ACHN (cell line): ENCODE measurements at places on chromosomes 12 and 14.

- DNase-seq = no peak
These were observed 6.1 kb upstream of the TSPAN9 start for GRCh38 chr12:3071107-3071506.

GRCh38 chr14:59038746-59039145, 149.7 kb upstream of the DAAM1 start:
- no peak for DNase-seq

GRCh38 chr14:68476212-68477109, 316.4 kb downstream of the ZFP36L1 start:
- no peak for DNase-seq

- peak; percentile 8 for DNase-seq
These were observed 400 bp upstream of the PRIMA1 start for GRCh38 chr14:93788543-93789227.

GRCh38 chr14:100015251-100015655, 50.0 kb upstream of the EVL start:
- no peak for DNase-seq

DNA sequence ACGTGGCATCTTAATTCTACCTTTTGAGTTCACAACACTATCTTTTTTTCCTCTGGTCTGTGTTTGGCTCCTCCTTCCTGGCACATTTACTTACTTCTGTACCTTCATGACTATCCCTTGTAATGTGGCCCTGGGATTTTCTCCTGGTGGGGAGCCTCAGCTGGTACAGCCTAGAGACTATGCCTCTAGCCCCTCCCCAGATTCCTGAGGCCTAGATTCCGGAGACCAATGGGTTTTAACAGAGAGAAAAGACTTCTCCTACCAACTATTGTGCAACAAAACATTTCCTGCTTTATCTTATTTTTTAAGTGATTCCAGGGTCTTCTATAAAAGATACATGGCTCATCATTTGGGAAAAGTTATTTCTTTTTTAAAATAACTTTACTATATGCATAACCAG, 216.2 kb upstream of the KRR1 start:
- DNase-seq = no peak

DNA sequence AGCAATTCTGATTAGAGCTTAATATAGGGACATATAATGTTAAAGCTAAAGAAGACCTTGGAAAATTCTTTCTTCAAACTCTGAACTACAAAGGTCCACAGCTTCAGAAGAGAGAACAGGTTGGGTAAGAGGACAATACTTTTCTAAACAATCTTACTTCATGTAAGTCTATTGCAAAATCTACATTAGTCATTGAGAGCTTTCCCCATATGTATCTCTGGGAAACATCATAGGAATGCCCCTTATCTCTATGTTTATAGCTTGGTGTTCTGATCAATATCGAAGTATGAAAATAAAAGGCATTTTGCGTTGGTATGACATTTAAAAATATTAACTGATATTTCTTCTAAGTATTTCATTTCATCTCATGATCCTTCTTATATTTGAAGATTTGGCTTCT, 962.6 kb downstream of the AACS start:
- no peak for DNase-seq

- DNase-seq = no peak
These were observed 592.5 kb upstream of the USP15 start for GRCh38 chr12:61667676-61668075.

DNA sequence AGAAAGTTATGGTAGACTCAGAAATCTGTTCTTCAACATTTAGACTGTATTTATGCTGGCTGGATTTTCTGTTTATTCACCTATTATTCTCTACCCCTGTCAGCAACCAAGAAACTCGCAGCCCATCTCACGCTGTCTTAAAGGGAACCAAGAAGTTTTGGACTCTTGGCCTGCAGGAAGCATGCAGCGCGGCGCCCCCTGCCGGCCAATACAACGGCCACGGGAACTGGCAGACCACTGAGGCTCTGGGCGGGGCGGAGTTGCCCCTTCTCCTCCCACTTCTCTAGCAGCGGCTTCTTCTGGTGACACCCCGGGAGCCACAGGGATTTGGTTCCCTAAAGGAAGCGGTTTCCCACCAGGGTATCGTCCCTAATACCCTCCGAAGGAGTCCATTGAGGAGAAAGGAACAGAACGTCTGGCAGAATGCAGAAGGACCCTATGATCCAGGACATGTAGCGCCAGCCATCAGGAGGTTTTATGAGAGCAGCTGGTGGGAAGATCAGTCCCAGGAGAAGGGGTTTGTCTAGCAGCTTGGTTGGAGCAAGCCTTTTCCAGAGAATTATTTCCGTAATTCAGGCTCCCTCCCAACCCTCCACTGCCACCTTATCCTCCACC, 21.0 kb upstream of the RNASE2 start:
- no peak for DNase-seq

DNA sequence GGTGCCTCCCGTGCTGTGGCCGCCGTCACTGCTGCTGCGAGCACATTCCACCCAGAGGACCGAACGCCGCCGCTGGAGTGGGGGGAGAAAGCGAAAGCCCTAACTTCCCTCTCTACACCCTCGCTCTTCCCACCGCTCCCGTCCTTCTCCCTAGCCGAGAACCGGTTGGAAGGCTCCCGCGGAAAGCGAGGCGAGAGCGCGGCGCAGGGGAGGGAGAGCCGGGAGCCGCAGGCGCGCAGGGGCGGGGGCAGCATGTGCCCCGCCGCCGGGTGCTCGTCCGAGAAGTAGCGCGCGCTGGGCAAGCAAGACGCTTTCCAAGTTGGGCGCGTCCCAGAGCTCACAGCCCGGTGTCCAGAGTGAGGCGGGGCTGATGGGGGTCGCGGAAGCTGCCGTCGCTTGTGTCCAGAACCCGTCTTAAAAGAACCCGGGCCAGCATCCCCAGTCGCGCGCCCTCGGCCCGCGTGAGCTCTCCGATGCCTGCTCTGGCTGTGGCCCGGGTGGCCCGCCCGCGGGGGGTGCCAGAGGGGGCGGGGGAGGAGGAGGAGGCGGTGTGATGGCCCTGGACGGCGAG, at the start of gene TRHDE:
TRHDE (plus strand) TSS at position 280 of the 571 bp plus-strand sequence; CDS start at position 554, 274 bp downstream.
- peak; percentile 28 for DNase-seq
